ENCODE measurements at places on chromosomes 4 and X.

DNA sequence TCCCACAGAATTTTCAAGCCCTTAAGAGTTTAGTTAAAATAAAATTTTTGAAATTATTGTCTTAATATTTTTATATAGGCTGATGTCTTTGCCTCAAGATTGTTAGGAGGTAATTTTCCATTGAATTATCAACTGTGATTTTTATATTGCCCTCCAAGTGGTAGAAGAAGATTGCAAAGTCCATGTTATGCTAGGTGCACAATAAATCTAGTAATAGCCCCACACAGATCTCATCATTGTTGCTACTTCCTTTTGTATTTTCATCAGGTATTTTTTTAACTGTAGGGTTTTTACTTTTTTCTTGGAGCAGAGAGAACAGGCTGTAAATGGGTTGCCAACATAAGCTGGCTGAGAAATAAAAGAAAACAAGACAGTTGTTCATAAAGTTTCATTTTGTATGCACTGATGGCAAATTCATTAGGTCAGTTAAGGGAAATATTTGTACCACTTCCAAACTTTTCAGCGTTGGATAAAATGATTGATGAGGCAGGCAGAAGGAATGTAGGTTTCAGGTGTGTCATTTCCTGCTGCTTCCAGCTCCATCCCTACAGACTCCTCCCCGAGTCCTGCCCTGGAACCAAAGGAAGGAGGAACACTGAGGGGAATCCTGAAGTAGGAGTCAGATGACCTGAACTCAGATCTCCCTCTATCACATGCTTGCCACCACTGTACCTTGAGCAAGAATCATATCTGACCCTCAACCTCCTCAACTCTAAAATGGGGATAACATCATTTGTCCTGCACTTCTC lies 105.5 kb downstream of the PRRG1 start:
- no peak for DNase-seq

DNA sequence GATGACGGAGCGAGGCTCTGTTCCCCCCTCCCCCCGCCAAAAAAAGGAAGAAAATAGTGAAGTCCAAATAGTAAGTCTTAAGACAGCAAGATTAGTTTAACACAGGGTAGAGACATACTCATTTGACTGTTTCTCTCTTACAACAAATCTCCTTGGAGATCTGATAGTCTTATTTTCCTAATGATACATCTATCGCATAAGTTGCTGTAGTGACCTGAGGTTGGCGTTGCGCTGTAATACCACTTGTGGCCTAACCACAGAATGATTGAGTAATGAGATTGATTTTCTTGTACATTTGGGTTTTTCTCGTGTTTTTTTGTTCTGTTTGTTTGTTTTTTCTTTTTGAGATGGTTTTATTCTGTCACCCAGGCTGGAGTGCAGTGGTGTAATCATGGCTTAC lies 27.2 kb downstream of the OCIAD1 start:
- DNase-seq = no peak

DNA sequence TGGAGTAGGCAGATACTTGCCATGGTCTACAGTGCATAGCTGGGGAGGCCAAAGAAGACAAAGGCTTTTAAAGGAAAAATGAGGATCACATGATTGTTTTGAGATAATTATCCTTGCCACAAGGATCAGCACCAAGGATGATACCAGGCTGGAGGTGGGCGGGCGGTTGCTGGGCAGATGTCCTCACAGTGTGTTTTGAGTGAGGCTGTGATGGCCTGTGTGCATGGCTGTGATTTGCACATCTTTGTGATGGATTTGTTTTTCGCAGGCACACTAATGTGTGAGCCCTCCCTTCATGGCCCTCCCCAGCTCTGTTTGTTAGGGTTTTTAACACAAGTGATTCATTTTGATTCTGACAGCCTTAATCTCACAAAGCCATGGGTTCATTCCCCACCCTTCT lies 46.8 kb downstream of the RGS12 start:
- DNase-seq = no peak

- DNase-seq = no peak
These were observed 1066.9 kb upstream of the TENM3 start for GRCh38 chr4:181176306-181176705.
